ENCODE measurements at places on chromosomes 4 and X.

DNA sequence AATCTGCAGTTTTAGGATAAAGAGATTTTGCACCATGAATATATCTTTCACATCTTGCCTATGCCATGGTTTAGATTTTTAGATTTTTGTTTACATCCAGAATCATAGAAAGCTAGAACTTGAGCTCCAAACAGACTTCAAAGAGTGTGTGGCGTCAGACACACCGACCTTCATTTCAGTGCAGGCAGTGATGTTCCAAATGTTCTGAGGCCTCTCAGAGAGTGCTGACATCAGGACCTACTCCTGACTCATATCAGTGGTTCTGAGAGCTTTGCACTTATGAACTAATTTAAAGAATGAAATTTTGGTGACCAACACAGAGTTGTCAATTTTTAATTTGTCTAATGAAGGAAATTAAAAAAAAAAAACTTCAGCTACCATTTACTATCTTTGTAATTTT lies 18.3 kb downstream of the CXCR3 start:
- DNase-seq, result no peak

GRCh38 chr4:86557526-86557925 lies 36.6 kb upstream of the PTPN13 start:
- DNase-seq, result no peak

GRCh38 chr4:88900432-88900831 lies 156.6 kb downstream of the FAM13A start:
- DNase-seq, result no peak

- DNase-seq, result no peak
These were observed 32.5 kb downstream of the LANCL3 start for GRCh38 chrX:37603938-37604409.
